ENCODE measurements at places on chromosomes 3 and 15.

DNA sequence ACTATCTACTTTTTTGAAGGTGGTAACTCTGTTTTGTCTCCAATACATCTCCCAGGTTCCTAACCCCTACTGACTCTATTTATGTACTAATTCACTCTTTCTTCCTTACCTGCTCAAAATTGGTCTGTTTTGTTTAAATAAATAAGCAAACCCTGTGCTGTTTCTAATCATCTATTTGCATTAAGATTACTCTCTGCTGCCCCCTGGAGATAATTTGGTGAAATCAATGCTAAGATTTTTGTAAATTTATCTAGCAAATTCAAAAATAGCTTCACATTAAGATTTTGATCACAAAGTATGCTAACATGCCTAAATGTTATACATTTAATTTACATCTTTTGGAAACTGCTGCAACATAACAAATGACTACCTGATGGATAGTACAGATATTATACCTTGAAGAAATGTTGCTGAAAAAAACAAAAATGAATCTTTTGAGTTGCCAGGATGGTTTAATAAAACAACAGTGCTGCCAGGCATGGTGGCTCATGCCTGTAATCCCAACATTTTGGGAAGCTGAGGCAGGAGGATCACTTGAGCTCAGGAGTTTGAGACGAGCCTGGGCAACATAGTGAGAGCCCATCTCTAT, 4.4 kb upstream of the CD200R1 start:
- peak; percentile 39 for DNase-seq

- no peak for DNase-seq
Measured at GRCh38 chr3:129348734-129349133, 70.1 kb downstream of the HMCES start.

DNA sequence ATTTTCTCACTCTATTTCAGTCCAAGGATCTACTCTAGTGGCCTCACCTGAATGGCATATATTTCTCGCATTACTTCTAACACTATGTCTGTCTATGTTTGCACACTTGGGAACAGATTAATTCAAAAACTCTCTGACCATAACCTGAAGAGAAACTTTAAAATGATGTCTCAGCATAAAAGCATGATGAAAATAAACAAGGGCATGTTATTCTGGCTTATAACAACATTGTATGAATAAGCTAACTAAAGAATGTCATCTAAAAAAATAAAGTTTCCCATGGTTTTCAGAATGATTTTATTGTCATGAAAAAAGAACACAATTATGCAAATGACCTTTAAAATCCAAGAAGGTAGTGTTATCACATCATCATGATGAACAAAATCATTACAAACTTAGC, 85.5 kb upstream of the ROBO2 start:
- peak; percentile 26 for DNase-seq

DNA sequence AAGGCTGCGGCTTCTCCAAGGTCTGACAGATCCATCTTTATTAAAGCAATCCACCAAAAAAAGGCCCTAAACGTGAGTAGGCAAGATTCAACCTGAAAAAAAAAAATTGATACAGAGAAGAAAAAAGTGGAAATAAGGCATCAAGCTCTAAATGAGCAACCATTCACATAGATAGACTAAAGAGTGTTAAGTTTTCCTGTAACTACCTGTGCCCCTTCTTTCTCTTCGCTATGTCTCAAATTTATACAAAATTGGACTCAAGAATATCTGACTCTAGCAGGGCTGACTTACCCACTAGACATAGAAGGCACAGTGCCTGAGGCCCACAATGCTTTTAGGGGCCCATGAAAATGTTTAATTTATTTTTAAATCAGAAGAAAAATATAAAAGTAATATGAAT, at the start of gene MYH15:
Gene MYH15 (minus strand): TSS at position 101 of the 400 bp plus-strand sequence. CDS start 66 bp downstream, at position 35.
- DNase-seq: no peak

GRCh38 chr15:57911247-57911646, 154.3 kb downstream of the ALDH1A2 start:
- no peak for DNase-seq

DNA sequence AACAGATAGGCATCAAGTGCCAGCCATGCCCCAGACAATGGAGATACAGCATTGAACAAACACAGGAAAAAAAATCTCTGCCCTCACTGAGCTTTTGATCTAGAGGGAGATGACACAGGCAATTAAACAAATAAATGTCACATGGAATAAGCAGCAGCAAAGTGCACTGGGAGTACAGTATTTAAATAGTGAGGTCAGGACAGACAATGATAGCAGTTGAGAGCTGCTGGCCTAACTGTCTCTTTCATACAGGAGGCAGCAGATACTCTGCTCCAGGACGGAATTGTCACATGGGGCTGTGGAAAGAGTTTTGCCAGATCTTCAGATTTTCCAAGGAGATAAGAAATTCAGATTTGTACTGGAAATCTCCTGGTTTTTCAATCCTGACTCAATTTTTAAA, 241.3 kb downstream of the THRB start:
- DNase-seq: no peak

DNA sequence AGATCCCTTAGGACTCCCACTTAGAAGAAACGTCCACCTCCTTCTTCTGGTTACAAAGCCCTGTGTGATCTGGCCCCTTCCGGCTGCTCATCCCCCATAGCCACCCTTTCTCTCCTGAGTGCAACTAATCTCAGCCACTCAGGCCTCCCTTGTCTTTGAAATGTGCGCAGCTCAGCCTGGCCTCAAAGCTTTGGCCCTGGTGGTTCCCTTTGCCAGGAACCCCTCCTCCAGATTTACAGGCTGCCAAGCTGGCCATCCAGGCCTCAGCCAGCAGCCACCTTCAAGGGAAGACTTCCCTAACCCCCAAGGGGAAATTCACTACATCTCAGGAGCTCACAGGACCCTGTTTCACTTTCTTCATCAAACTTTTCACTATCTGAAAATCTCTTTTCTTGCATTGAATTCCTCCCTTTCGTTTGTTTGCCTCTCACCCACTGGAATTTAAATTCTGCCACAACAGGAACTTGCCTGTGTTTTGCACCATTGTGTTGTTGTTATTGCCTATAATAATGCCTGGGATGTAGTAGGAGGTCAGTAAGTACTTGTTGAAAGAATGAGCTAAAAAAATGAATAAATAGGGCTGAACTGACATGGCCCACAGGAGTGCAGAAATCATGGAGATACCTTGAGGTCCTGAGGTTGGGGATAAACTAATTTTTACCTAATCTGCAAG, 109.5 kb upstream of the PFN2 start:
- no peak for DNase-seq
